Activated CD8-positive, alpha-beta T cell treated with anti-CD3 and anti-CD28 coated beads, Interleukin-2, amount 10 ng/mL, durations not matched to agents 7 days and 5 days (primary cell): ENCODE measurements at places on chromosomes 3 and 15. TPM values are rescaled to one million over a fixed set of nuclear protein-coding genes. Genes with fewer than 3 reads are reported as not detected.

MYLK gene
- not detected for total RNA-seq

- no peak for DNase-seq
Observed at GRCh38 chr3:122299215-122299614, 25.8 kb upstream of the CSTA start.

DNA sequence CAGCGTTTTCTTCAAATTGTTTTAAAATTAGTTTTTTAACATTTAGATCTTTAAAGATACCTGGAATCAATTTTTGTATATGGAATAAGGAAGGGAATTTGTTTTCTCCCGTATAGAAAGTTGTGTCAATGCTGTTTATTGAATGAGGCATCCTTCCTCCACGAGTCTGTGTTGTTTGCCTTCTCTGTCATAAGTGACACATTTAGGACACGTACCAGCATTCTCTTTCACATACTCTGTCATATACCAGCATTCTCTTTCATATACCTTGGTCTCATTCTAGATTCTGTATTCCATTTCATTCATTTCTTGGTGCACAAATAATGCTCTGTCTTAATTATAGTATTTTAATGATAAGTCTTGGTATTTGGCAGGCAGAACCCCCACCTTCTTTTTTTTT lies 10.3 kb downstream of the ATP11B start:
- no peak for DNase-seq

DNA sequence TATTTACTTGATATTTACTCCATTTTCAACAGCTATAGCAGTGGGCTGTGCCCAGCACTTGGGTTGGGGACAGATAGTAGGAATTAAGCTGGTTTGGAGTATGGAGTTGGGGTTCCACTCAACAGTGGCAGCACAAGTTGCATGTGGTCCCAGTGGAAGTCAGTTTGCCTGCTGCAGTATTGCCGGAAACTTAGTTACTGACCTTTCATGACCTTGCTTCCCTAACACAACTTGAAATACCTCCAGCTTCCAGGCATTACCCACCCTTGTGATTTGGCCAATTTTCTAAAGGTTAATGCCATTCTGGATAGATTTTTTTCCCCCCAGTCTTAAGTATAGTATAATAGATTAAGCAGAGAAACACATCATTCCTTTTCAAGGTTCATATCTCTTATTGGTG lies 68.0 kb downstream of the BBX start:
- no peak for DNase-seq

- DNase-seq = no peak
Observed at GRCh38 chr3:109943181-109943580, 605.8 kb upstream of the DPPA4 start.
